ENCODE measurements at places on chromosomes 4 and X.

GRCh38 chr4:7460566-7460965 lies 25.8 kb upstream of the PSAPL1 start:
- no peak for DNase-seq

GRCh38 chr4:112449708-112450107 lies 66.3 kb downstream of the NEUROG2 start:
- DNase-seq = no peak

DNA sequence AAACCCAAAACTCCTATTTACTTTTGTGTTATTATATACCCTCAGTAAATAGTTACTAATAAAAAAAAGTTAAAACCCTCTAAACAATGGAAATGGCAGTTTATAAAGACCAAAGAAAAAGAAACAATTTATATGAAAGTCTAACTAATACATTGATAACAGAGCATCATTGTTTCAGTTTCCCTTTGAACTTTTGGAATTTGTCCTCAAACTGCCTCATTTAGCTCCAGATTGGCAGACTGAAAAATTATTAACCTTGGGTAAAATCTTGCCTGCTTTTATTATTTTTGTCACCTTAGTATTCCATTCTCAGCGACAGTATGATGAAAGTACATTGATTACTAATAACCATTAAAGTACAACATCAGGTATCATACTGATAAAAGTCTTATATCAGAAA lies 124.0 kb downstream of the PDE5A start:
- no peak for DNase-seq

GRCh38 chrX:30713061-30713525 lies 59.9 kb downstream of the GK start:
- peak; percentile 34 for DNase-seq

DNA sequence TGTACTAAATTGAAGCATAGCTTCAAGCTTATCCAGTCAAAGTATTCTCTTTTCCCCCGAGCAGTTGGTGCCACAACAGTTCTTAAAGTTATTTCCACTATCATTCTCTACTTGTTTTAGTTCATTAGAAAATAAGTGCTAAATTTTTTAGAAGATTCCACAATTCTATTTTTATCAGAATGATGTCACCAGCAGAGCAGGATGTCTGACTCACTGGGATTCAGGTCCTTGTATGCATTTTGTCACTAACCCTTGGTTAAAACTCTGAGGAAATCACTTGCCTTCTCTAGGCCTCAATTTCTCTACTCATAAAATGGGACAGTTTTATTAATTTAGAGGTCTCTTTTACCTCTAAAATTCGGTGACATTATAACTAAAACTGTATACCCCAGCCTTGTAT lies 3.4 kb downstream of the DDX53 start:
- DNase-seq = peak; percentile 36

DNA sequence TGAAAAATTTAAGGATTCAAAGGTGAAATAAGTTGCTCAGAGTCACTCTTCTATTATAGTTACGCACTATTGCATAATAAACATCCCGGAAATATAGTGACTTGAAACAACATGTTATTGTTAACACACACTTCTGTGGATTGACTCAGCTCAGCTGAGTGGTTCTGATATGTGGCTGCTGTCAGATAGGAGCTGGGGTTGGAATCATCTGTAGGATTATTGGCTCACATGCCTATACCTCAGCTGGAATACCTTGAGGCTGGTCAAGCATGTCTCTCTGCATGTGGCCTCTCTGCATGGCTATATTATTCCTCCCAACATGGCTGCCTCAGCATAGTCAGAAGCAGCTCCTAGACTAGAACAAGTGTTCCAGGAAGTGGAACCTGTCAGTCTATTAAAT lies 486.7 kb upstream of the MAGEB2 start:
- DNase-seq = no peak

DNA sequence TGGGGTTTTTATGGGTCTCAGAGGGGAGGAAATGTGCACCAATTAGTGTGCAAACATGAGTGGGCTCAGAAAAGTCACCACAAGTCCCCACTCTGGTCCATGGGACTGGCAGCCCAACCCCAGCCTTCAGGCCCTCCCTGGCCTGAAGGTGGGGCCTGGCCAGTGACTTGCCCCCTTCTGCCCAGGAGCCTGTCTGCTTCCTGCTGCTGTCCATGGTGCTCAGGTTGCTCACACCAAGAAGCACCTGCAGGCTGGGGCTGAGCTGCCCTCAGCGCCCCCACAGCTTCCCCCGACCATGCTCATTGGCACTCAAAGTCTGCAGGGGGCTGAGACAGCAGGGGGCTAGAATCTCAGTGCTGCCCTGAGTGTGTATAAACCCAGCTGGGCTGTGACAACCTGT lies 30.6 kb upstream of the GC start:
- no peak for DNase-seq

- no peak for DNase-seq
These were observed 293.7 kb downstream of the PCDH18 start for GRCh38 chr4:137238456-137239162.
